Cortex of kidney (tissue), 1 donor: ENCODE measurements at places on chromosomes 3 and 15.

DNA sequence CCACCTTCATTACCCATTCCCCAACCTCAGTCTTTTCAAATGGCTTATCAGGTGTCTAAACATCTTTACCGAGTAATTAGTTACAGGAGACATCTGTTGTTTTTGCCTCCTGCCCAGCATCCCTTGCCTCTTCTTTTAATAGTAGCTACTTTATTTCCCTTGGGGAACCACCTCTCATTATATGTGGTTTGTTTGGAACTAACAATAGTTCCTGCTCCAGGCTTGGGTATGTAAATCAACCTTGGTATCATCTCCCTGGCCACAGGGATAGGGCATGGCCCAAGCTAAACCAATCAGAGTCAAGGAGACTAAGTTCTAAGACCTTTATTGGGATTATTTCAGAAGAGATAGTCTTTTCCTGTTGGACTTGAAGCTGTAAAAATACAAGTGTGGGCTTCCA, 76.6 kb downstream of the ETV5 start:
- DNase-seq: no peak

DNA sequence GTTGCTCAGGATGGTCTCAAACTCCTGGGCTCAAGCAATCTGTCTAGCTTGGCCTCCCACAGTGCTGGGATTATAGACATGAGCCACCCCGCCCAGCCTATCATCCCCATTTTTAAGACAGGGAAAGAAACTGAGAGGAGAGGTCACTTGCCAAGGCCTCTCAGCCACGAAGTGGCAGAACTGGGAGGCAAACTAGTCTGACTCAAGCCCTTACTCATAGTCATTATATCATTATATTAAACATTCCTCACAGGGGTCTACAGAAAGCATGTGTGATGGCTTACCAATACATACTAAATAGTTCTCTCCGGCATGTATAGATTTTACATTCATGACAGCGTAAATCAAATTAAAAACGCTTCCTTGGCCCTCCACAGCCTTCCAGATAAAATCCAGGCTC, 62.0 kb upstream of the ZBTB38 start:
- no peak for DNase-seq

GRCh38 chr3:139506766-139507165, 30.4 kb upstream of the RBP2 start:
- DNase-seq: no peak

DNA sequence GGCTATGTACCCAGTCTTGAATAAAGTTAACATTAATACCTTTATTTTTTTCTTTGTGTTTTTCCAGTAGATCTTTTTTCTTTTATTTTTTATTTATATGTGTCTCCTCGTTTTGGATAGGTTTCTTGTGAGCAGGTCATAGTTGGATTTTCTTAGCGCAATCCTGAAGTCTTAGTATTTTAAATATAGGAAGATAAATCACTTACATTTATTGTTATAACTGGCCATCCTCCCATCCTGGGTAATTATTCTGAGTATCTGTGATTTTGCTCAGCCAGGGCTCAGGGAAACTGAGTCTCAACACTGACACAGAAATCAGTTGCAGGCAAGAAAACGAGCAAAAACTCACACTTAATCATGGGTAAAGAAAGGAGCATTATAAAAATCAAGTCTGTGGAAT, 11.6 kb upstream of the SLCO3A1 start:
- DNase-seq: no peak

DNA sequence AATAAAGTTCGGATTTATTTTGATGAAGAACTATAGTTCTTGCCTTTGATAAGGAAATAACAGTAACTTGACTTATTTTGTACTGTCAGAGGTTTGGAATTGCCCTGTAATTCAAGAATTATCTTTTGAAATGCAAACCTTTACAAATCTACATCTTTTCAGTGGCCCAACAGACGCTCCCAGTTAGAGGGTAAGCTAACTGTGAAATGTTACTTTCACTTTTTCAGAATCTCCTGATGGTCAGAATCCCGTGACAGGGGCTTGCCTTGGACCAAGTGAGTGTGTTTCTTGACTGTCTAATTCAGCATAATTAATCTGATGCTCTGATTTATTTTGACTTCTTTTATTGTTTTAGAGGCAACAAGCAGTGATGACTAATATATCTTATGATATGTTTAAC, 262.5 kb downstream of the PLOD2 start:
- no peak for DNase-seq

DNA sequence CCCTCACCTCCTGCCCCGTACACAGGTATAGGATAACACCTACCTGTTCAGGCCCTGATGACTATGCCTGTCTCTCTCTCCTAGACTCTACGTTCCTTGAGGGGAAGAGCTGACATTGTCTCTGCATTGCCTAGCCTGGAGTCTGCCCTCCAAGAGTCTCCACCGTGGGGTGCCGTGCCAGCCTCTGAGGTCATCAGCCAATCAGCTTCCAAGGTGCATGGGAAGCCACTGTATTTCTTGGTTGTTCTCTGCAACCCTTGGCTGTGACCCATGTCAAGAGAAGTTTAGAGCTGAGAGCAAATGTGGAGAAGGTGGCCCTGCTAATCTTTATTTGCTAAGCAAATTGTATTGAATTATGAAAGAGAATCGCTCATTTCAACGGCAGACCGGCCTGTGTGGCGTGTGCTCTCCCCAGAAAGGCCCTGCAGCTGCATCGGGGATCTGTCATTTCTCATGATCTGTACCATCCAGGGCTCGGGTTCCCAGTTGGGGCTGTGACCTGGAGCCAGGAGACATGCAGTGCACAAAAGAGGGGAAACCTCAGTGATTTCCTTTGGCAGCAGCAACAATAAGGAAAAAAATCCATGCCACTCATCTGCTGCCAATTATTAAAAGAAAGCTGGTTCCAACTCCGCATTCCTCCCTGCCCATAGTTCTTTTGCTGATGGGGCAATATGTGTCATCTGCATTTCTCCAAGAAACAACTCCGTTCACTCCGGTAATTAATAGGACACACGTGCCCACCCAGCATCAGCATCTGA, 182.2 kb downstream of the MEGF11 start:
- DNase-seq: no peak

DNA sequence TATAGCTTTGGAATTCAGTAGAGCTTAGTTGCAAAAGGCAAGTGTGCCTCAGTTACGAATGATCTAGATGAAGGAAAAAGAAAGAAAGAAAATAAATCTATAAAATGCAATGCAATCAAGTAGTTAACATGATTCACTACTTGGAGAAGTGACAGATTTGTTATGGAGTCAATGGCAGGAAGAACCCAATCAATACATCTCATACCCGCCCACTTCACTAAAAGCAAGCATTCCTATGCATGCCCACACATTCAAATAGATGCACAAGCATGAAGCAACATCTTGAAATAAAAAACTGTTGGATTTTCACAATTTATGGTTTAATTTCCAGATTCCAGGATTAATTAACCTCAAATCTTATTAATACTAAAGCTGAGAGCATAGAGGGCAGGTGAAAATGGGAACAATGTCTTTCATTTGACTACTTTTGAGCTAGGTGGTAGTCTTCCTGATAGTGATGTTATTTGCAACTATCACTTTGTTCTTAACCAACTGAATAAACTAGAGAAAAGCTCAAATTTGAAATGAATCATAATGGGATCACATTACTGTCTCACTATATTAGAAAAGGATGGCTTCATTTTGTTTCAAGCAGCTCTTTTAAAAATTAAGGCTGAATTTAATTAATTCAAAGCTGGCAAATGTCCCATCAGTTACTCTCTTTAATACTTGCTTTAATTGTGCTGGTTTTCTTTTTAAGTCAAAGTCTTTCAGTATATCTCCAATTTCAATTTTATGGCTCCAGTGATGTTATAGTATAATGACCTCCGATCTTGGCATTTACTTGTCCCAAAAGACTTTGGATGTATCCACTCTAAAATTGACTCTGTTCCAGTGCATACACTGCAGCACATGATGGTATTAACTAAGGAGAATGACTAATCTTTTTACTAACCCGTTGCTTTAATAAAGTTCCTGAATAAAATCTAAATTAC, 46.7 kb upstream of the CCDC50 start:
- no peak for DNase-seq

DNA sequence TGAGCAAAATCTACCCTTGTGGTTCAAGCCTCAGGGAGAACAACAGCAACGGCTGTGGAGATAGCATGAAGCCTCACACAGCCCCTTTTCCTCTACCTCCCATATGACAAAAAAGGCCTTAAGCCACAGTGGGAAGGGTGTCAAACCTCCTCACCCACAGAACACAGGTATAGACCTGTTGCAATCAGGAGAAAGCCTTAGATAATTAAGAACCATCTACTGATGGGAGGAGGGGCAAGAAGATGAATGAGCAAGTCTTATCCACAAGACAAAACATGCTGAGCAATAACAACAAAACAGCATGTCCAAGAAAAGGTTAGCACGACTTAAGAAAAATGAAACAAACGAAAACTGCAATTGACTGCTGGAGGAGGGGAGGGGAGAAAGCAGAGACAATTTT, 272.9 kb upstream of the BCHE start:
- DNase-seq: no peak
